ENCODE measurements at places on chromosomes 4 and X. TPM values are rescaled to one million over a fixed set of nuclear protein-coding genes. Genes with fewer than 3 reads are reported as not detected.
A peak's percentile ranks its signal among the peaks of the same experiment; 100 is the strongest.

GRCh38 chr4:96227515-96227914 lies 387.6 kb downstream of the PDHA2 start:
- no peak for DNase-seq
- H3K4me3 ChIP-seq: no peak overlapping the region
- H3K36me3 ChIP-seq: no peaks in the 10 kb centered on the region
- no peak overlapping the region for H3K27ac ChIP-seq
- H3K27me3 ChIP-seq: no peaks in the 10 kb centered on the region
- no peaks in the 10 kb centered on the region for H3K4me1 ChIP-seq

- no peak overlapping the region for H3K4me3 ChIP-seq
- DNase-seq: no peak
- no peak overlapping the region for H3K27ac ChIP-seq
- H3K4me1 ChIP-seq: peaks cover 48% of the 10 kb centered on the region
- no peaks in the 10 kb centered on the region for H3K27me3 ChIP-seq
Observed at GRCh38 chr4:85489273-85489981, 14.5 kb downstream of the ARHGAP24 start.

GRCh38 chr4:84336964-84337705 lies 162.0 kb downstream of the NKX6-1 start:
- H3K4me3 ChIP-seq: no peak overlapping the region
- H3K4me1 ChIP-seq: no peaks in the 10 kb centered on the region
- no peak overlapping the region for H3K27ac ChIP-seq
- H3K27me3 ChIP-seq: no peaks in the 10 kb centered on the region
- DNase-seq: no peak

- no peaks in the 10 kb centered on the region for H3K4me1 ChIP-seq
- no peaks in the 10 kb centered on the region for H3K27me3 ChIP-seq
- H3K4me3 ChIP-seq: no peak overlapping the region
- DNase-seq: no peak
Observed at GRCh38 chrX:104325213-104325585, 70.5 kb upstream of the ESX1 start.

DNA sequence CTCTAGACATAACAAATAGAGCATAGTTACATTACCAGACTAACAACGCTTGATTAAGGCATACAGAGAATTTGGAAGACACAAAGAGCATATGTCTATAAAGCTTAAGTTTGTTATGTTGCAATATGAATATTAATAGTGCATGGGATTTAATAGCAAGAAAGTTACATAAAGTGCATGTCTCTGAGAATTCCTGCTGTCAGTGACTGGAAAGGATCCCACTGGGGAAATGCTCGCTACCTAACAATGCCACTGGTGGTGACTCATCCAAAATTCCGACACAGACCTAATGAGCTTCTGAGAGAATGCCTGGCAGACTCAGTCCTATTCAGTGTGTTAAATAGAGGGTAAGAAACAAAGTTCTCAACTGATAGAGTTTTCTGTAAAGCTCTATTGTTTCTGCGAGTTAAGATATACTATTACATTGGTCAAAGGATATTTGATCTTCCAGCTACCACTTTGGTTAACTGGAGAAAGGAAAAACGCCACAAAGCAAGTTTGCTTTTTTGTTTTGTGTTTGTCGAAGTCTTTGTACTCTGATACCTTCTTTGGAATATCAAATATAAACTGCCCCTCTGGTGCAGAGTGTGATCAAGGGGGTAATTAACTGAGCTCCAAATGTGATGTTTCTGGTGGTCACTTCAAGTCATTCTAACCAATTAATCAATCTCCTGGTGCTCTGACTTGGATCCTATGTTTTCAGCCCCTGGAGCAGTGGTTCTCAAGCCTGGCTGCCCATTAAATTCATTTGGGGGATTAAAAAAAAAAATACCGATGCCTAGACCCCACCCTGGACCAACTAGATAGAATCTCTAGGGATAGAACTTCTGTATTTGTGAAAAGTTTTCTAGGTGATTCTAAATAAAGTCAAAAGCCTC lies 107.9 kb downstream of the PALLD start:
- H3K4me3 ChIP-seq: no peak overlapping the region
- DNase-seq: no peak
- peaks cover 73% of the 10 kb centered on the region for H3K4me1 ChIP-seq
- no peaks in the 10 kb centered on the region for H3K36me3 ChIP-seq
- H3K27me3 ChIP-seq: no peaks in the 10 kb centered on the region
- H3K27ac ChIP-seq: peak overlapping the region; percentile 77

DNA sequence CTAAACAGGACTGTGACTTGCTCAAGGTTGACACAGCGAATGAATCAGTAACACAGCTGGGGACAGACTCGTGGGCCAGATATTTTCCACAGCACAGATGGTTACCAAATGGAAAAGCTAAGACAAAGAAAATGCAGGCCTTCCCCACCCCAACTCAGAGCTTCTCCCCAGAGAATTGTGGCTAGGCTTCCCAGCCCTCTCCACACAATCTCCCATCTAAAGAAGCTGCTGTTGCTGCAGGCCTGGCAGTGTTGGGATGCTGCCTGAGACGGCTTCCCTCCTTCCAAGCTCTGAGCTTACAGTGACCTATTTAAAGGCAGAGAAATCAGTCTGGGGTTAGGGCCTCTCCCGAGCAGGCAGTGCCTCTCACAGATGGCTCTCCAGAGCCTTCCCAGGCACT lies 46.5 kb upstream of the PGRMC1 start:
- H3K27me3 ChIP-seq: no peaks in the 10 kb centered on the region
- H3K27ac ChIP-seq: peak overlapping the region; percentile 72
- no peak overlapping the region for H3K4me3 ChIP-seq
- H3K4me1 ChIP-seq: no peaks in the 10 kb centered on the region
- H3K36me3 ChIP-seq: no peaks in the 10 kb centered on the region

GRCh38 chr4:151206241-151207005 lies 70.5 kb upstream of the PRSS48 start:
- H3K27ac ChIP-seq: peak overlapping the region; percentile 77
- no peak for DNase-seq
- no peak overlapping the region for H3K4me3 ChIP-seq
- peaks cover 77% of the 10 kb centered on the region for H3K4me1 ChIP-seq

FOXR2 gene
- total RNA-seq: not detected

CFAP47 gene
- total RNA-seq: not detected

COL4A5 gene
- 10.8 TPM for total RNA-seq

PF4V1 gene
- total RNA-seq: not detected

PRRG3 gene
- total RNA-seq: 2.7 TPM
